ENCODE measurements at places on chromosomes 7 and 10. TPM values are rescaled to one million over a fixed set of nuclear protein-coding genes. Genes with fewer than 3 reads are reported as not detected.

The CYP2C19 gene
- 0.14 TPM for total RNA-seq

The POLR2J2 gene
- 4.0 TPM for total RNA-seq

The INHBA gene
- total RNA-seq, result 3.8 TPM

The SPDYE1 gene
- total RNA-seq, result not detected

The HSPA14 gene
- 14.2 TPM for total RNA-seq

The FUOM gene
- 37.2 TPM for total RNA-seq

The ITPRID1 gene
- total RNA-seq, result not detected

The LIPJ gene
- not detected for total RNA-seq

The VAX1 gene
- total RNA-seq, result not detected

The TRPV6 gene
- total RNA-seq, result not detected

The CYP3A4 gene
- total RNA-seq, result 0.14 TPM

The TEX36 gene
- total RNA-seq, result not detected

The SIRT1 gene
- 6.9 TPM for total RNA-seq

The RHOBTB1 gene
- 4.8 TPM for total RNA-seq

The MINDY3 gene
- 14.2 TPM for total RNA-seq

The GOLGA7B gene
- total RNA-seq, result 0.28 TPM

The ABCB1 gene
- total RNA-seq, result not detected

The CALCR gene
- not detected for total RNA-seq

The AOC1 gene
- total RNA-seq, result not detected

The GCK gene
- total RNA-seq, result not detected

The STEAP1 gene
- 20.3 TPM for total RNA-seq

The PNLIP gene
- total RNA-seq, result not detected

The CCAR1 gene
- total RNA-seq, result 24.2 TPM

The H2BK1 gene
- not detected for total RNA-seq

The PLAC9 gene
- not detected for total RNA-seq

The CRHR2 gene
- not detected for total RNA-seq
